Effector memory CD4-positive, alpha-beta T cell (primary cell): ENCODE measurements at places on chromosomes 12 and 14.

DNA sequence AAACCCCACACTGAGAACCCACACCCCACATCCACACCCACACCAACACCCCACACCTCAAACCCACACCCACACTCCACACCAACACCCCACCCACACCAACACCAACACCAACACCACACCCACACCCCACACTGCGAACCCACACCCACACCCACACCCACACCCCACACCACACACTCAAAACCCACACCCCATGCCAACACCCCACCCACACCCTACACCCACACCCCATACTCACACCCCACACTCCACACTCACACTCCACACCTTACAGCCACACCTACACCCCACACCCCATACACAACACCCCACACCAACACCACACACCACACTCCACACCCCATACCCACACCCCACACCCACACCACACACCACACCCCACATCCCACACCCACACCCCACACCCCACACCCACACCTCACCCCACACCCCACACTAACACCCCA lies 38.0 kb downstream of the TMEM120B start:
- no peaks in the 10 kb centered on the region for H3K36me3 ChIP-seq
- H3K4me3 ChIP-seq = no peak overlapping the region
- peaks cover 6% of the 10 kb centered on the region for H3K4me1 ChIP-seq
- H3K27ac ChIP-seq = no peak overlapping the region

- H3K4me3 ChIP-seq = no peak overlapping the region
- H3K4me1 ChIP-seq = peaks cover 39% of the 10 kb centered on the region
- DNase-seq = no peak
Observed at GRCh38 chr14:103627073-103628025, 1.7 kb upstream of the KLC1 start.

DNA sequence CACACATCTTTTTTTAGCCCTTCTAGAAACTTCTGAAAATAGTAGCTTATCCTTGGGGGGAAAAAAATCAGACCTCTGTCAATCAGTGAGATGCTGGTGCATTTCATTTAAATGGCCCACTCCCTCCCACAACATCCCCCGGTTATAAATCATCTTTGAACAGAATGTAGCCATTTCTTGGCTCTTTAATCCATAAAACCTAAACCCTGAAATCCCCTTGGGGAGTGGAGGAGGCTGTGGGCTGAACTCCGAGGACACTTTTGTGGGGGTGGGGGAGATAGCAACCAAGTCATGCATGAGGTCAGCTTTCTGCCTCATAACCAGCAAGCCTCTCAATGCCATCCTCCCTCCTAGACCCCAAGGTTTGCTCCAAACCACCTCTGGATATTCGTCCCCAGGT lies 21.0 kb downstream of the HRK start:
- no peak overlapping the region for H3K27ac ChIP-seq
- H3K36me3 ChIP-seq = no peaks in the 10 kb centered on the region

GRCh38 chr12:42946871-42947381 lies 357.4 kb upstream of the PRICKLE1 start:
- H3K4me3 ChIP-seq = no peak overlapping the region
- no peaks in the 10 kb centered on the region for H3K4me1 ChIP-seq
- DNase-seq = no peak
- H3K27me3 ChIP-seq = no peaks in the 10 kb centered on the region
- H3K27ac ChIP-seq = no peak overlapping the region

- H3K27ac ChIP-seq = no peak overlapping the region
- H3K27me3 ChIP-seq = no peaks in the 10 kb centered on the region
- H3K4me3 ChIP-seq = no peak overlapping the region
- H3K4me1 ChIP-seq = no peaks in the 10 kb centered on the region
- H3K36me3 ChIP-seq = peaks cover 53% of the 10 kb centered on the region
Observed at GRCh38 chr12:130807309-130807708, 31.7 kb downstream of the STX2 start.

- no peaks in the 10 kb centered on the region for H3K27me3 ChIP-seq
- H3K4me3 ChIP-seq = no peak overlapping the region
- no peaks in the 10 kb centered on the region for H3K4me1 ChIP-seq
- H3K36me3 ChIP-seq = peaks cover 84% of the 10 kb centered on the region
- no peak for DNase-seq
Observed at GRCh38 chr12:131990066-131990979, 40.6 kb downstream of the EP400 start.

GRCh38 chr14:64826333-64826732 lies 53.4 kb downstream of the SPTB start:
- H3K36me3 ChIP-seq = no peaks in the 10 kb centered on the region
- H3K4me3 ChIP-seq = no peak overlapping the region
- no peak for DNase-seq
- H3K4me1 ChIP-seq = peaks cover 3% of the 10 kb centered on the region
- no peak overlapping the region for H3K27ac ChIP-seq
- H3K27me3 ChIP-seq = peaks cover 5% of the 10 kb centered on the region

- no peak overlapping the region for H3K4me3 ChIP-seq
- no peaks in the 10 kb centered on the region for H3K27me3 ChIP-seq
- H3K36me3 ChIP-seq = no peaks in the 10 kb centered on the region
- no peaks in the 10 kb centered on the region for H3K4me1 ChIP-seq
- no peak overlapping the region for H3K27ac ChIP-seq
Observed at GRCh38 chr12:93133361-93133760, 204.3 kb upstream of the EEA1 start.

- no peak for DNase-seq
- peaks cover 4% of the 10 kb centered on the region for H3K4me1 ChIP-seq
- no peaks in the 10 kb centered on the region for H3K27me3 ChIP-seq
- H3K27ac ChIP-seq = no peak overlapping the region
- H3K4me3 ChIP-seq = no peak overlapping the region
Observed at GRCh38 chr12:108304633-108305032, 34.5 kb downstream of the CMKLR1 start.

- H3K27me3 ChIP-seq = no peaks in the 10 kb centered on the region
- H3K27ac ChIP-seq = no peak overlapping the region
- no peaks in the 10 kb centered on the region for H3K36me3 ChIP-seq
Observed at GRCh38 chr12:61367281-61367785, 892.9 kb upstream of the USP15 start.

GRCh38 chr12:77179515-77179914 lies 114.1 kb upstream of the E2F7 start:
- no peak overlapping the region for H3K4me3 ChIP-seq
- no peaks in the 10 kb centered on the region for H3K36me3 ChIP-seq
- no peaks in the 10 kb centered on the region for H3K4me1 ChIP-seq
- H3K27me3 ChIP-seq = no peaks in the 10 kb centered on the region

- H3K36me3 ChIP-seq = no peaks in the 10 kb centered on the region
- H3K4me1 ChIP-seq = peaks cover 5% of the 10 kb centered on the region
- H3K4me3 ChIP-seq = no peak overlapping the region
- no peak overlapping the region for H3K27ac ChIP-seq
Observed at GRCh38 chr12:107435072-107435471, 250.5 kb upstream of the PWP1 start.

DNA sequence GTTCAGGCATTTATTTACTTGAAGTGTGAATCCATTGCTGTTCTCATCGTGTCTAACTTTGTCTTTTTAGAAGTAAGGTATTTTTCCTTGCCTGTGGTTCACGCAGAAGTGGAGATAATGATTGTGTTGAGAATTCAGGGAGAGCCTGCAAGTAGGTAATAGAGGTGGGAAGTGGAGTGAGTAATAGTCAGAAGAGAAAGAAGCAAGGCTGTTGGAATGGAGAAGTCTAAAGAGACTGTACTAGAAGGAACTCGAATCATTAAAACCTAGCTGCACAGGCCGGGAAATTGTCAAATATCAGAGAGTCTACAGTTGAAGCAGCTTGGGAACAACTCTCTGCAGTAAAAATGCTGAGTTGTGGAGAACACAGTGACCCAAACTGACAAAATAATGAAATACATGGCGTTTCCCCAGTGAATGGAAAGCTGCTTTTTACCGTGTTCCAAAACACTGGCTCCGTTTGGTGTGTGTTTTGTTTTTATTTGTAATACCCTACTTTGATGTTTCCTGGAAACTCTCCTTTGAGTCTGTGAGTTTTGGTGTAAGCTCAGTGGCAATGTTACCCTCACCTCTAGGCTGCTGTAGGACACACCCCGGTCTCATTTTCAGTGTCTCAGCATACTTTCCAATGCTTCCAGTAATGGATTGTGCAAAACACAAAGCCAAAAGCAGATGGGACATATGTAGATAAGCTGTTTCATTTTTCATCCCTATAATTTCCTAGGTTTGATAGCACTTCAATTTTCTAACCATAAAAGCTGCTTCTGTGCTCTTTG lies 146.6 kb downstream of the CRADD start:
- H3K27me3 ChIP-seq = no peaks in the 10 kb centered on the region
- H3K4me1 ChIP-seq = no peaks in the 10 kb centered on the region
- DNase-seq = no peak
- H3K4me3 ChIP-seq = no peak overlapping the region
